ENCODE measurements at places on chromosomes 6 and 20.

GRCh38 chr20:52426856-52427255 lies 235.3 kb upstream of the ZFP64 start:
- DNase-seq = no peak

DNA sequence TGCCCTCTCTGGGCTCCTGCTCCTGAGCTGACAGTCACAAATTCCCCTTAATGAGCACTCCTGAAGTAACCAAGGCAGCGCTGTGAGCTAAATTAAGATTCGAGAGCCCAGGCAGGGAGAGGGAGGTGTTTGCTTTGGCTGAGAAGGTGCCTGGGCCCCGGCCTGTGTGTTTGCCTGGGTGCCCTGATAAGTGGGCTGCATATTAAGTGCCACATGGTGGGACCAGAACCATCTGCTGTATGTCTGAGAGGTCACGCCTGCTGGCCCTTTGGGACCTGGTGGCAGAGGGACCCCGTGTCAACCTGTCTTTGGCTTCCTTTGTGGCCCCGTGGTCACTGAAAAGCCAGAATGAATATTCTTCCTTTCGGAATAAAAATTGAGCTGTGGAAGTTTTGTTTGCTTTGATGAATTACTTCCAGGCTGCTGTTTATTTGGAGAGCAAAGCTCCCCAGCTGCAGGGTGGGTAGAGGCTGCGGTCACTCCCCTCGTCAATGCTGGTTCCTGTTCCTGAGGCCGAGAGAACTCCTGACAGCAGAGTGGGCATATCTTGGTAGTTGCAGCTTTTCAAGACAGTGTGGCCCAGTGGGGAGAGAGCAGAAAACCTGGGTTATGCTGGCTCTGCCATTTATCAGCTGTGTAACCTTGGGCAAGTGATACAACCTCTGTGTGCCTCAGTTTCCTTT lies 17.5 kb upstream of the KCNK16 start:
- no peak for DNase-seq

GRCh38 chr6:136370988-136371728 lies 81.5 kb upstream of the BCLAF1 start:
- DNase-seq = no peak

DNA sequence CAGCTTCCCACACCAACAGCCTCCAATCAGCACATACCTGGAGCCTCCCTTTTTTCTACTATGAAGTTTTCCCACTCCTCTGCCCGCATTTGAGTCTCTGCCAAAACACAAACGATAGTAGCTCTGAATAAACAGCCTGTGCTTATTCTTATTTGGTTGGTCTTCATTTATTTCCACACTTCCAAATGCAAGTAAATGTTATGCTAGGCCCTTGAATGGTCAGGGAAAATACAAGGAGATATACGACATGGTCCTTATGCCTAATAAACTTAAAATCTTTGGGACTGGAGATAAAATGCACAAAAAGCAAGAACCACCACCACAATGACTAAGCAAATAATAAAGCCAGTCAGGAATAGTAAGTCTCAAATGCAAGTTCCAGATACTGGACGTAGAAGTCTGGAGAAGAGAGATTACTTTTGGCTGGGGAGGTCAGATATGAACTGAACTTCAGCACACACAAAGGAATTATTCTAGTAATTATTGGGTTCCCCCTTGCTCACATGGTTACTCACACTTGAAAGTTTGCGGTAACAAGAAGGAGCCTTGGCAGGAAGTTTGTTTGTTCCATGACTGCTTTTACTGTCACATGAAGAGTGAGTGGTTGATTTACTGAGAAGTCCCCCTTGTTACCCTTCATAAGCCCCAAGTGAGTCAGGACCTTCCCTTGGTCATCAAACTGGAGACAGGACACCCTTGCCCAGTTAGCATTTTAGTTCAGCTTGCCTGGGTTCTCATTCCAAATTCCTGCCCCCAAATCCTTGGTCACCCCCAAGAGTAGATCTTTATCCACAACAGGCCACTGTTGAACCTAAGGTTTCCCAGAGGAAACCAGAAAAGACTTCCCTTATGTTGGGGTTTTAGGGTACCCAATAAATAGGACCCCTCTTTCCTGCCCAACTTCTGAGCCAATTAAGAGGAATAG lies 511.2 kb upstream of the JARID2 start:
- no peak for DNase-seq

- peak; percentile 62 for DNase-seq
Observed at GRCh38 chr20:3239026-3239866, at the start of gene SLC4A11. Gene SLC4A11, minus strand, starts transcription at chr20:3239190. Its CDS starts 53 bp downstream, at chr20:3239137.

GRCh38 chr6:163837691-163838431 lies 423.3 kb downstream of the QKI start:
- DNase-seq = no peak

DNA sequence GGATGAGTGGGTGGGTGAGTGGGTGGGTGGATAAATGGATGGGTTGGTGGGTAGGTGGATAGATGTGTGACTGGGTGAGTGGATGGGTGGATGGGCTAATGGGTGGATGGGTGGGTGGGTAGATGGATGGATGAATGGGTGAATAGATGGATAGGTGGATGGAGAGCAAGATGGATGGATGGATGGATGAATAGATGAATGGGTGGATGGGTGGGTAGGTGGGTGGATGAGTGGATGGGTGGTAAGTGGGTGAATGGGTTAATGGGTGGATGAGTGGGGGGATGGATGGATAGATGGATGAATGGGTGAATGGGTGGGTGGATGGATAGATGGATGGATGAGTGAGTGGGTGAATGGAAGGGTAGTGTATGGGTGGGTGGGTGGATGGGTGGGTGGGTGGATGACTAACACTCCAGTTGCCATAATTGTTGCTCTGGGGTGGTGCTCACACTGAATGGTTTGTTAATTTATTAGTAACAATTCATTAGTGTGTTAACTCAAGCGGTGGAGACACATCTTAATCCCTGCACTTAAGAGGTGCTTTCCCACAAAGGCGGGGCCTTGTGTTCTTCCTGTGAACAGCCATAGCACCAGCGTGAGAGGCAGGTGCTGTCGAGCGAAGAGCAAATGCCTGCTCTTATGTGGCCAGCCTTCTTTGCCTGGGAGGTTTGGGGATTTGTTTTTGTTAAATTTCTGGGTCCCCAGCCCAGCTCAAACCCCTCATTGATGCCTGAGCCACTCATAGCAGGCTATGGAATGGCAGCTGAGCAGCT lies 4.9 kb upstream of the APCDD1L start:
- no peak for DNase-seq

GRCh38 chr6:130009146-130009545 lies 9.2 kb upstream of the L3MBTL3 start:
- no peak for DNase-seq

GRCh38 chr6:163712981-163713380 lies 298.5 kb downstream of the QKI start:
- no peak for DNase-seq

- peak; percentile 36 for DNase-seq
Observed at GRCh38 chr6:107819964-107820337, 4.2 kb downstream of the SCML4 start.

DNA sequence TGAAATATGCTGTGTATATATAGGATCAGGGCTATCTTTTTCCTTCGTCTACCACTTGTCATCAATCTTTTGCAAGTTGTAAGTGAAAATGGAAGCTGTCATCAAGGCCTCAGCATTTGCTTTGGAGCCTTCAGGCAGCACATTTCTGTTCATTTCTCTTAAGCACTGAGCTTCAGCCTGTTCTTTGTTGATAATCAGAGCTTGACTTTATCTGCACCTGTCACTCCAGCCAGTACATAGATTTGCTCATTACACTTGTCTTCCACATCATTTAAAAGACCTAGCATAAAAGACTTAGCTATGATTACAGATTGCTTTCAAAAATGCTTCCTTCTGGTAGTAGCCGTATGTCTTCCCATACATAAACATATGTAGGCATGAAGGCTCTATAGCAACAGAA lies 189.8 kb upstream of the GRIK2 start:
- no peak for DNase-seq

DNA sequence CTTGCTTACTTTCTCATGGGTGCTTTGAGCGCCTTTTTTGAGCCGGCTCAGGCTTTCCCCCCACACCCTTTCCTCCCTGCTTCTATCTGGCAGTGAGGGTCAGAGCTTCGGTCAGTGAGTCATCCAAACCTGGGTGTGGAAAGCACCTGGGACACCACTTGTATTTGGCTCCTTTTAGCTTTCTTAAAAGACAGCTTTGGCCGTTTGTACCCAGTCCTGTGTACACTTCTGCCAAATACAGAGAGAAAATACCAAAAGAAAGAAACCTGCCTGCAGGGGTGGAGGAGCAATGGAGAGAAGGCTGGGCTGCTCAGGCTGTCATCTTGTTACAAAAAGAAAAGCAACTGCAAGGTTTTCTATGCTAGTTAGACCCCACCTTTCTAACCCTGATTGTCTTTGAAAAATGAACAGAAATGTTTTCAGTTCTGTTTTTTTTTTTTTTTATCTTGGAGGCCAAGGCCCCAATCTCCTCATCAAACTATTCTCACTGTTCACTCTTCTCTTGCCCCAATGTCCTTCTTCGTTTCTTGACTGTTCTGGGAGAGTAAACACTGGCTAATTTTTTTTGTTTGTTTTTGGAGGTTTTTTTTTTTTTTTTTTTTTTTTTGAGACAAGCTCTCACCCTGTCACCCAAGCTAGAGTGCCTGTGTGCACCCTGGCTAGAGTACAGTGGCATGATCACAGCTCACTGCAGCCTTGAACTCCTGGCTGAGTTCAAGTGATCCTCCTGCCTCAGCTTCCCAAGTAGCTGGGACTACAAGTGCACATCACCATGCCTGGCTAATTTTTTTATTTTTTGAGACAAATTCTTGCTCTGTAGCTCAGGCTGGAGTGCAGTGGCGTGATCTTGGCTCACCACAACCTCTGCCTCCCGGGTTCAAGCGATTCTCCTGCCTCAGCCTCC lies 76.4 kb downstream of the SSR1 start:
- DNase-seq = no peak

DNA sequence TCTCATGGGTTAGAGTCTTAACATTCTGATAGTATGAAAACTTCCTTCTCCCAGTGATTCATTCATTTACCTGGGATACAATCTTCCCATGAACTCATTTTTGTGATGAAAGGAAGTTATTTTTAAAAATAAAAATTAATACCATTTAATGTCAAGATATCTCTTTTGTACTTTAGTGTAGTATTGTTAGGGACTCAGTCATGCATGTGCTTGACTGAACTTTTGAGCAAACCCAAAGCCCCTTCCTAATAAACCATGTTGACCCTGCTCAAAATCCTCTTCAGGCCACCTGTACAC lies 52.4 kb downstream of the RNF217 start:
- DNase-seq = no peak

GRCh38 chr6:43838276-43839036 lies 68.4 kb downstream of the VEGFA start:
- peak; percentile 78 for DNase-seq

DNA sequence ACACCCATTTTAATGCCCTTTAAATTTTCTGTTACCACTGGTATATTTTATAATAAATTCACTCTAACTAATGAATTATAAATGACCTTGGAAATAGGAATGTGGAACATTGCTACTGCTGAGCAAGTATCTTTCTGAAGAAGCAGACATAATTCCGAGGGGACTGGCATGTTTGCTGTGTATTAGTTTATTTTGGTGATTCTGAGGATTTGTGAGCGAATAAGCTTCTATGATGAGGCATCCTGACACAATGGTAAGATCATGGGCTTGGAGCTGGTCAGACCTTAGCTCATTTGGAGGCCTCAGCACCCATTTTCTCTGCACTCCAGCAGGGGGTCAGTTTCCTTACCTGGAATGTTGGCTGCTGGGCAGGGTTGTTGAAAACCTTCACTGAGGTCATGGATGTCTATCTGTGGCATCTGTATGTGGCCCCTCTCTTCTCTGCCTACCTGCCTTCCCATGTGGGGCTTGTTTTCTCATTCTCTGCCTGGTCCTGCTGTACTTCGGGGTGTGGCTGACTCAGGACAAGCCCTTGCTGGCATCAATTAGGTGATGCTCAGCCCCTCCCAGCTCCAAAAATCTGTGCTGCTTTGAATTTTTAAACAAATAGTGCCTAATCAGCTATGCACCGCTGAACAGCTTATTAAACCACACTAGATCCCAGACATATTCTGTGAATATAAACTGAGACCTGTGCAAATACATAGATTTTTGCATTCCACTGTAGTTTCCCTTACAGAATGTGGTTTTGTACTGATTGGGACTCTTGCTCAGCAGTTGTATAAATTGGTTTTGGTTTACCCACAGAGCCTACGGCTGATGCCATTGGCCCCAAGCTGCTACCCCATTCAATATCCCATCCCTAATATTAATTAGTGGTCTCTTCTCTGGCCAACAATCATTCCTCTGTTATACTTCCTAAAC lies 10.7 kb downstream of the ARID1B start:
- DNase-seq = no peak

DNA sequence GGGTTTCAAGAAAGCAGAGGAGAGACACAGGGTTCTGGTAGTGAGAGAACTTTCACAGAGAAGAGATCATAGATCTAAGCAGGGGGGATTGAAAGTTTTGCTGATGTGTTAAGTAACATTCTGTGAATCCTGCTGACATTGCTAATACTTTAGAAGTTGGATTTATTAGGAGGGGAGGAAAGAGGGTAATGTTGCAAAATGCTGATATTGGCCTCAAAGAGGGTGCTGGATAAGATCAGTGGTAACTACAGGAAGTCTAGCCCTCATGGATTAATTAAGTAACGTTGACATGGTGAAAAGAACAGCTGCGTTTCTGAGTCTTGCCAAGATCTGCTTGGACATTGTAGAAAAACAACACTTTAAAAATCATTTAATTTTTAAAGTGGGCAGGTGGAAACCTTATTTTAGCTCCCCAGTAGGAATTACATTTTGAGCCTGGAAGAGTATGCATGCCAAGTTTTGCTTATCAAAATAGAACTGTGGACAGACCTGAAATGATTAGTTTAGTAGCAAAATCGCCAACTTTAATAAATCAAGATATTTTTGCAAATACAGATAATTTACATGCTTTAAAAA lies 606.0 kb upstream of the HTR1E start:
- DNase-seq = no peak

GRCh38 chr20:47263080-47263464 lies 93.4 kb downstream of the ZMYND8 start:
- no peak for DNase-seq

DNA sequence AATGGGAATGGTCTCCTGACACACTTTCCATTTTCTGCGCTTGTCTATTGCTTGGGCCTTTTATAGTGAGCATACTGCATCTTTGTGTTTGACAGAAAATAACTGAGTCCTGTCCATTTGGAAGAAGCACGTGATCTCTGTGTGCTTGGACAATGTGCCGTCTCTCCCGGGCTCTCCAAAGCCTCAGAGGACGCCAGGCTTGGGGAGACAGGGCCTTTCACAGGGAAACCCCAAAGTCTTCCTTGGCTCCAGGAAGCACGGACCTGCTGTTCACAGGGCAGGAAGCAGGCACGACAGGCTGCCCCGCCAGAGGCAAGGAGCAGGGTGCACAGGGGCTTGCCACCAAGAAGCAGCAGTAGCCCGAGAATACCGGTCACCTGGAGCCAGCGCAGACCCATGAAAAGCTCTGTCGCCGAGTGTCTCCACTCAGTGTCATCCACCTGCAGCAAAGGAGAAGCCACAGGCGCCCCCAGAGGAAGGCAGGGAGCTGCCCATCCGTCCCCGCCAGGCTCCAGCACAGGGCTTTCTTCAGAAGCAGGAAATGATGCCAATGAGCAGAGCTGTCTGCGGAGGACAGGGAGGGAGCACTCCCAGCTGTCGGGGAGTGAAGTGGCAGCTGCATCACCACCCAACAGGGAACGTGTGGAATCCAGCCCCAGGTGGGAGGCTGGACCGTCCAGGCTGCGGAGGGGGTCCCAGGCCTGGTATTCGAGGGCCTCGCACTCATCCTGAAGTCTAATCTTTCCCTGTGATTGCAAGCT lies 135.1 kb downstream of the AGPAT4 start:
- no peak for DNase-seq

Measured in hepatocyte (in vitro differentiated cells).